ENCODE measurements at places on chromosomes 2 and 18.

- DNase-seq: no peak
Observed at GRCh38 chr2:106843001-106843909, 42.7 kb downstream of the ST6GAL2 start.

- DNase-seq: no peak
Observed at GRCh38 chr18:31301201-31301655, 16.7 kb upstream of the DSG1 start.

DNA sequence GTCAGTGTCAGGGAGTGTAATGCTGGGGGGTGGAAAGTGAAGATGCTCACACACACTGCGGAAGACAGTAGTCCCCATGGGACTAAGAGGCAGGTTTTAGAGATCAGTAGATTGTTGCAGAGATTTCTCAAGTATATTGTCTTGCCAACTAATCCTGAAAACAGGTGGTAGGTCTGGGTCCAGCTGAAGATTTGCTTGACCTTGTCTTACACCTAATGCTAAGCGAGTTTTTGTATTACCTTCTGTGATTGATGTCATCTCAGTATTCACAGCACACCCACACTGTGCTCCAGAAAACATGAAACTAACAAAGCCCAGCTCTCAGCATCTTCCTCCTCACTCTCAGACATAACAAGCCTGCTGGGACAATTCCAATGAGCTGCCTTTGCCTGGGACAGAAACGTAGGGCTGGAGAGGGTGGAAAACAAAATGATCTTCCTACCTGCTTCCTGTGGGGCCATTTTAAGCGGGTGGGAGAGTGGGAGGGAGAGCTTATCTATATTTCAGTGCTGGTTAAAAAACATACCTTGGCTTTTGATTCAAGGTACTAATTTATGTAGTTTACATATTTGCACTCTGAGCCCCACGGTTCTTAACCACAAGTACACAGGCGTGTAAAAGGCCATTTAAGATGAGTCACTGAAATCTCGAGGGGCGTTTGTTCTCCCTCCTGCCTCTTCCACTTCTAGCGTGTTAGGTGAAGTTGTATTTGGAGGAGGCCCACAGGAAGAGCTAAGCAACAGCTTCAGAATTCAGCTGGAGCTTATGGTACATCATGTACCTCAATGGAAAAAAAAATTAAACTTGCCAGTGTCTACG lies 23.1 kb upstream of the RBMS1 start:
- no peak for DNase-seq

GRCh38 chr18:23668731-23669130 lies 6.0 kb upstream of the ANKRD29 start:
- DNase-seq: no peak

DNA sequence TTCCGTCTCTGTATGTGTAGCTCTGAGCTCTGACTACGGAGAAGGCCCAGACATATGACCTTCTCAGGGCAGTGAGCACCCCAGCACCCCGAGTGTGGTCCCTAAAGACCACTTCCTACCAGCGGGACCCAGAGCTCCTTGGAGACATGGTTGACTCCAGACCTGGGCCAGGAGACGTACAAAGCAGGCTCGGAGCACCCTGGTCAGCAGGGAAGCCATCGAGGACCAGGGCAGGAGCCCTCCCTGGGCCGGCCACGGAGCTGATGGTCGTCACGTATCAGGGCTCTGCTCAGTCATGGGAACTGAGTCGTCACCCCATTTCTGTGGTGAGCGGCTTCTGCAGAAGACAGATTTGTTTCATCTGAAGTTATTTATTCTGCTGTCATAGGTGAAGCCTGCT lies 12.8 kb upstream of the NEU4 start:
- no peak for DNase-seq

DNA sequence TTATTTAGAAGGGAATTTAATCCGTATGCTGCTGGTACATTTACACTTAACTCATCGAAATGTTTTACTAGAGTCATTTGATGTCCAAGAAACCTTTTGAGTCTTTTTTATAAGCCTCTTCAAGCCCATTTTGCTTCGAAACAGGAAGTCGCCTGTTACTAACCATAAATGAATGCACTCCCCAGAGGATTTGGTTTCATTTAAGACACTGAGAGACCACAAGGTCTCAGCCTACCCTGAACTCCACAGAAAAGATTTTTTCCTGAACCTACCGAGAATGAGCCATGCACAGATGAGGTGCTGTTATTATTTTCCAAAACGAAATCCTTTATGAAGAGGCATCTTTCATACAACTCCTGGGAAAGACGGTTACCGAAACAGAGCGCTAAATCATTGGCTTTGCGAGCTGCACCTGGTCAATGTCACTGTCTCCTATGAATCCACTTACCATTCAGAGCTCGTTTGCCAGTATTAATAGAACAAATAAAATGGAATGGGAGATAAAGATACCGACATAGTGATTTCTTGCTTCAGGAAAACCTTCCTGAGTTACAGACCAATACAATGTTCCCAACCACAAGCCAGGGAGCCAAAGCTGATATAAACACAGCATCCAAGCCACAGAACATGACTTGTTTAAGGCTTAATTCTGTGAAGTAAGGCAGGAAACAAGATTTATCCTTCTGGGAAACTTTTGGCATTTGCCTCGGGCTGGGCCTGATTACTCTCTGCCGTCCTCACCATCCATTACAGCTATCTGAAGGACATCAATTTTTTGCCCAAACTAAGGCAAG lies 382.1 kb downstream of the OSR1 start:
- DNase-seq: no peak

- DNase-seq: no peak
Observed at GRCh38 chr2:50513724-50514123, 518.2 kb downstream of the NRXN1 start.

DNA sequence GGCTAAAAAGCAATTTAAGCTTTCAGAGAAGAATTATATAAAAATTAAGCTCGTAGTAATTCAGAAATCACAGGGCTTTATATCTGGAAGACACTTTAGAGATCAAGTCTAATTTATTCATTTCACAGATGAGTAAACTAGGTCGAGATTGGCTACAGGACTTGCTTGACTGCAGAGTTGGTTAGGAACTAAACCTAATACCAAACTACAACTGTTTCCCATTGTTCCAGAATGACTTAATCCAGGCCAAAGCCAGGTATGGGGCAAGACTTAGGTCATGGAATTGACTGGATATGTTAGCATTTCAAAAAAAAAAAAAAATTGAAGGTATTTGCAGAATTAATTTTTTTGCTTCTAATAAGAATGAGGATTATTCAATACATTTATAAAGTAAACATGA lies 146.1 kb downstream of the RIT2 start:
- DNase-seq: no peak

DNA sequence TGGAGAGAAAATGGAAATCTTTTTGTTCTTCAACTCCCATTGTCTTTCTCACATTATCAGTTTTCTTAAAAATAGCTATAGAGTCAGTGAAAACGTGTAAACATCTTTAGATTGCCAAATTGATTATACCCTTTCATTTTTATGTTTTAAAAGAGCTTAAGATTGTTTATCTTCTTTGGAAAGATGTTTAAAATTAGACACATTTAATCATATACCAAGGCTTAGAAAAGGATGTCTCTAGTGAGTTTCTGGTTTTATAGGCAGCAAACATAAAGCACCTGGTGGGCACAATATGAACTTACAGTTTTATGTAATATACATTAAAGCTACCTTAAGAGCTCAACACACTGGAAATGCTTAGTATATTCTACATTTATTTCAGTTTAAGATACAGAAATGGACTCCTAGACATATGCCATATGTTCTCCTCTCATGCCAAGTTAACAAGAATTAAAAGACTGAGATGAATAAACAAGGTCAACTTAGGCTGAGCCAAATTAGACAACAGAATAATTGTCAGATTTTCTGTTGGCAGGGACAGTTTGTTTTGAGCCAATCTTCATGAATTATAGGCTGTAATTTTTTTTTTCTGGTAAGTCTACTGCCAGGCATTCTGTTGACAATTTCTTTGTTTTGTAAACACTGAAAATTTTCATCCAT lies 112.7 kb downstream of the OTX1 start:
- DNase-seq: no peak

- no peak for DNase-seq
Observed at GRCh38 chr2:106122157-106122556, 71.9 kb downstream of the UXS1 start.

GRCh38 chr2:176500901-176501300 lies 231.7 kb downstream of the MTX2 start:
- DNase-seq: no peak

GRCh38 chr2:2591542-2591940 lies 260.5 kb upstream of the MYT1L start:
- no peak for DNase-seq

DNA sequence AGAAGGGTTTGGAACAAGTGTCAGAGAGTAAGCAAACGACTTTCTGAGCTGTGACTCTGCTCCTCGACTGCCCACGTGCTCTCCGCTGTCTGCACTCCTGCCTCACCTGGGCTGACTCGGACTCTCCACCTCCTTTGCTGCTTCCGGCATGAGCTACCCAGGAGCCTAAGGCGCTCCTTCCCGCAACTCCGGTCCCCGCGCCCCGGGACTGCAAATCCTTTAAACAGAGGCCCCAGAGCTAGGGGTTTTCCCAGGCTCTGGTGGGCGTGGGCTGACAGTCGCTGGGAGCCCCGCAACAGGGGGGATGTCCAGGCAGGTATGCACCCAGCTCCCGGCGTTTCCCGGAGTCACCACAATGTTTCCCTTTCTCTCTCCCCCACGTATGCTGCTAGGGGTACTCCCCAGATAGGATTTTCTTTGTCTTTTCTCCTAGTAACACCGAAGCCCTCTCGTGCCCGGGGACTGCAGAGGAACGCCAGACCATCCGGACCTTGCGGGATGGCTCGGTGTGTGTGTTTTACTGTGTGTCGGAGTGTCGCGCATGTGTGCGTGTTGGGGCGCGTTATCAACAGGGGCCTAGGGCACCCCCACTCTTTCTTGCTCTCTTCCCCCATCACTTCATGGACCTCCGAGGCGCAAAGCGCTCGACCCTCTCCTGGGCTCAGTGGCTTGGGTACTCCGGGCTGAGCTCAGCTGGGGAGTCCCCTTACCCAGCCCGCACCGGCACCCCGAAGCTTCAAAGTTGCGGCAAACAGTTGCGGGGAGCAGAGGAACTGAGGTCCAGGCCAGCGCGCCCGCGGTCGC lies 691 bp upstream of the THSD7B start:
- no peak for DNase-seq

- no peak for DNase-seq
Observed at GRCh38 chr2:208033701-208034502, 8.6 kb upstream of the PLEKHM3 start.

DNA sequence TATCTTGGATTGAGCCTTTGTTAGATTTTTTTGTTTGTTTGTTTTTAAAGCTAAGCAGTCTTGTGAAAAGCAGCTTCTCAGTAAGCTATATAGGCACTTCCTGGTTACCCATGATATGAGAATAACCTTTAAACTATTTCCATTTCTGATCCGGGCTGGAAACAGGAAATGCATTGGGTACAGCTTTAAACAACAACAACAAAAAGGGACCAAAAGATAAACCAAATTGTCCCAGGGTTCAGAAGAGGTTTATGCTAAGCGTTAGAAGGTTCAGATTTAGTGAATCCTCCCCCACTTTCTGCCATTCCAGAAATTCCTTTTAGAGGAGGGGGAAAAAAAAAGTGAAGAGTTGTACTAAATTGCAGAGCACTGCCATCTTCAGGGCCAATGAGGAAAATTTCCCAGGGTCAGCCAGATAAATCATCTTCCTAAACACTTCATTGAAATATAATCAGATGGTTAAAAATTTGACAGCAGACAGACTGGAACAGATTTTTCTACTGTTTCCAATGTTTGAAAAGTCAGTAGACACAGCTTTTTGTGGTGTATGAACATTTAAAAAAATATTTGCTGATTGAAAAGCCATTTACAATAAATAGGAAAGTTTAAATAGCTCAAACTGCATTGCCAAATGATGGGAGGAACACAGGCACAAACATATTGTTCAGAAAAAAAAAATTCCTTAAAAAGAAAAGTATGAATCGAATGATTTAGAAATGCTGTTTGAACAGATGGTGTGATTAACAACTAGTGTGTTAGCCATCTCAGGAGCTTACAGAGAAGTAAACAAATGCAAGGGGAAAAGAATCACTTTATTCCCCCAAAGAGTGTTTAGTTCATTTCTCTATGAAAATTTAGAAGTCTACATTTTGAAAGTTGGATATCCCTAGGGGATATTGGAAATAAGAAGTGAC lies 189.9 kb upstream of the TANK start:
- no peak for DNase-seq

DNA sequence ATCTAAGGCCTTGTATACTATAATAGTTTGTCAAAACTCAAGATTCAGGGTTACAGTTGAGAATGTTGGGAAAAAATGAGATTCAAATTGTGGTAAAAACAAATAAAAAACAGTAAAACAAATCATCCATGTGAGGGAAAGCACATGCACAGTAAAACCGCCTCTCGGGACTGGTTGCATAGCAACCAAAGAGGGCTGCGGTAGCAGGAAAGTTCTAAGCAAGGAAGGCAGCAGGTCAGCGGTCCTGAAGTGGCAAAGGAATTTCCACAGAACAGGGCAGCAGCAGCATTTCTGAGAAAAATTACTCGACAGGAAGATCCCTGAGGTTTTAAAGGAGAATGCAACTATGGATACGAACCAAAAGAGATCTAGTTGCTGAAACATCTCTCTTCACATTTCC lies 93.7 kb downstream of the DYNAP start:
- no peak for DNase-seq

DNA sequence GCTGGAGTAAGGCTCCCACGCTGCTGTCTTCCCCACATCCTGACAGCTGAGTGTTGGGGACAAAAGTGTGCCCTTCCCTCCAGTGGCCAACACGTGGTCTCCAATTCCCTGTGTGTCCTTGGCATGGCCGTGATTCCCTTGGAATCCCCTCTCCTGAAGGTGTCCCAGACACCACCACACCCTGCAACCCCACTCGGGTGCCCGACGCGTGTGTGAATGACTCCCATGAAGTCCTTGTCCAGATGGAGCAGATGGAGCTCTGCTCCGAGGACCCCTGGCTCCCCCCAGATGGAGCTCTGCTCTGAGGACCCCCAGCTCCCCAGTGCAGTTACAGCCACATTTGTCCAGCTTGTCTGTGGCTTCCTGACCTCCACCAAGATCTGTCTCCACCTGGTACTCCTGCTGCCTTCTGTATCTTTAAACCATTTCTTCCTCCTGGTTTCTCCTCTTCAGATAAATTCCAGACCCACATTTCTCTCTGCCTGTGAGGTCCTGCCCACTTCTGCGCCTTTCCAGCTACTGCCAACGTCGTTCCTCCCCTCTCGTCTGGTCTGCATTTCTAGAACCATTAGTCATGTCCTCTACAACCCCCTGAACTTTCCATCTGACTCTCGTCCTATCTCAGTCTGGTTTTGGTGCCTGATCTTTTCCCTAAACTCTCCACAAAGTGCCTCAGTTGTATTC lies 86.8 kb upstream of the PXDN start:
- DNase-seq: no peak

DNA sequence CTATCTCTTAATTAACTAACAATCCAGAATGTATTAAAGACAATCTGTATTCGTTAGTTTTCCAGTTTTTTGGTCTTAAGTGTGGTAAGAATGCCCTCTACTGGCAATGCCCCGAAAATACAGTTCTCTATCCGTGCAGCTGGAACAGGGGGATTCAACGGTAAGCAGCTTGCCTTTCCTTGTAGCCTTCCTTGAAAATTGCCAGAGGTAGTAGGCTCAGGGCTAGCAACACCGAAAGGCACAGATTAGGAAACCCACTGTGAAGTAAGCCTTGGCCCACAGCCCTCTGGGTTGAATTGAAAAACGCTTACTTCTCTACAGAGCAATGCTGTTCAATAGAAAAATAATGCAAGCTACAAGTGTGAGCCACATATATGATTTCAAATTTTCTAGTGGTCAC lies 17.1 kb upstream of the VPS4B start:
- DNase-seq: peak; percentile 5
